ENCODE measurements at places on chromosomes 7 and 10.

- peak; percentile 2 for DNase-seq
Observed at GRCh38 chr10:128047991-128048818, 78.0 kb downstream of the MKI67 start.

DNA sequence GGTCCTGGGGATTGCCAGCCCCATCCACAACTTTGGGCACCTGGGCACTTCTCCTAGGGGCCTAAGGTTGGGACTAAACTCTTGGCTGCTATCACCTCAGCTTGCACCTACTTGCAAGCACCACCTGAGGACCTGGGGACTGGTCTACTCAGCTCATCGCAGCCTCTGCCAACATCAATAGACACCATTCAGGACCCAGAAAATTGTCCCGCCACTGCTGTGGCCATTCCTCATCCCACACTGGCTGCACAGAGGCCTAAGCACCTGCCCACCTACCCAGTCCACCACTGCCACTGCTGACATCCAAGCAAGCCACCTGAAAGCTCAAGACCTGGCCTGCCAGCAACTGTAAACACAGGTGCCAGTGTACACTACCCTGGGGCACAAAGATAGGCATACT lies 234.1 kb downstream of the STK31 start:
- DNase-seq: no peak

DNA sequence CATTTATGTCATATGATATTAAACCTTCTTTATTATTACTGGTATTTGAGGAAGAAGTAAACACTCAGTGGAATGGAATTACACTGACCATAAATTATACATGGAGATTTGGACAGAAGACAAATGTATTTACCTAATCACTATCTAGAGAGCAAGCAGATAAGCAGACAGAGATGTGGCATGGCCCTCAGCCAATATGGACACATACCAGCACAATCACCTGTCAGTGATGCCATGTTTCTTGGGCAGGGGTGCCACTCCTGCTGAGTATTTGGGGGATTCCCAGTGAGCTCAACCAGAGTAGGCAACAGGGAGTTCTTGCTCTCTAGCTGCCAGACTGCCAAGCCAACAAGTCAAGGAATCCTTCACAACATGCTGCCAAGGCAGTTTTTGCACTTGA lies 866.3 kb upstream of the LRRN3 start:
- no peak for DNase-seq

DNA sequence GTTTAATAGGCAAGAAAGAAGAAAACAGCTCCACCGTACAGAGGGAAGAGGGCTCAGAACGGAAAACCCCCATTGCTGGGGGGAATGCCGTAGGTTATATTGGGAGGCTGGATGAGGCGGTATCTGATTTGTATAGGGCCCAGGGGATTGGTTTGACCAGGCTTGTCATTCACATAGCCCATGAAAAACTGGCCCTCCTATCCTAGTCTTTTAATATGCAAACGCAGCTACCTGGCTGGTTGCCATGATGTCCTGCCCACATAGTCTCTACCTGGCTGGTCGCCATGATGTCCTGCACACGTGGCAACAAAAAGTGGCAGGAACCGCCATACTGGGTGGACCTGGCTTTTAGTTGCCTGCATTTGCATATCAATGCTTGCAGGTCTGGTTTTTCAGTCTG lies 84.7 kb downstream of the AUTS2 start:
- DNase-seq: no peak

DNA sequence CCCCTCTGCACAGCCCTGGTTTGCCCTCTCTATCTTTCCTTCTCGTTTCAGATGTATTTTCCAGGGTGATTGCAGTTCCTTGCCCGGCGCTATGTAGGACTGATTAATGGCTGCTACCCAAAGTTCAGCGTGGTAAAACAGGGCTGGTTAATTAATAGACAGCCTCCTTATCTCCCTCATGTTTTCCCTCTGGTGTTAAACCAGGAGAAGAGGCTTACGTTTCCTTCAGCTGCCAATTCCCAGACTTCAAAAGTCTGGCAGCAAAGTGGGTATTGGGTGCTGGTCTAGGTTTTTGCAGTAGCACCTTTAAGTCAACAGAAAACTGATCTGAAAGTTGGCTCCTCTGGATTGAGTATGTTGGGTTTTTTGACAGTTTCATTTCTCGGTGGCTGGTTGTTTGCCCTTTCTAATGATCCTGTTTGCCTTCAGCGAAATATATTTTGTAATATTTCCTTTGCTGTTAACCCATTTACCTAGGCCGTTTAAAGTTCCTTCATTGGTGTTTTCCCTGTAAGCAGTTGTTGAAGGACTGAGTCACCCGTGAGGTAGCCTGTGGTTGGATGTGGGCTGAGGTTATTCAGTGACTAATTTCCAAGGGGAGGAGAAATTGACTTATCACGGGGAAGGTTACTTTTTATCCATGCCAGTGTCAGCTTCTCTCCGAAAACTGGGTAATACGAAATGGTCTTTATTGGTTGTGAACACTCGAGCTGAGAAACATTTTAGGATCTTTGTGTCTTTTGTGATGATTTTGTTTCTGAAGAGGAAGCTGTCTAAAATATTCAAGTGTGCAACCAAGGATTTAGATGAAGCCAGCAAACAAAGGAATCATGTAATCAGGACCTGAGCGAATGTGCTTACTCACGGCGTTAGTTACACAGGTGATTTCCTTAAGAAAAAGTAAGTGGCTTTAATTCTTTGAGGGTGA lies 257.2 kb downstream of the KIAA1217 start:
- DNase-seq: no peak

- DNase-seq: no peak
Observed at GRCh38 chr7:47069385-47070076, 512.4 kb downstream of the TNS3 start.

DNA sequence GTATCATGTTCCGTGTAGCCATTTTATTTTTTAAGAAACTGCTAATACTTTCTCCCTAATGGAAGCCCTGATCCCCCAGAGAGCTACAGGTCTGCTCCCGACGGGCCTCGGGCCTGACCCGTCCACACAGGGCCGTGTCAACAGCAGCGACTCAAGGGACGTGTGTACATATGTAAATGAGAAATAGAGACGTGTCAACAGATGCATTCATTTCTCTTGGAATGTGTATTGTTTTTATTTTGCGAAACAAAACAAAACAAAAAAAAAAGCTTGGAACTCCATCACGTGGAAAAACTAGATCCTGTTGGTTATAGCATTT lies 31.7 kb upstream of the PPIF start:
- no peak for DNase-seq

DNA sequence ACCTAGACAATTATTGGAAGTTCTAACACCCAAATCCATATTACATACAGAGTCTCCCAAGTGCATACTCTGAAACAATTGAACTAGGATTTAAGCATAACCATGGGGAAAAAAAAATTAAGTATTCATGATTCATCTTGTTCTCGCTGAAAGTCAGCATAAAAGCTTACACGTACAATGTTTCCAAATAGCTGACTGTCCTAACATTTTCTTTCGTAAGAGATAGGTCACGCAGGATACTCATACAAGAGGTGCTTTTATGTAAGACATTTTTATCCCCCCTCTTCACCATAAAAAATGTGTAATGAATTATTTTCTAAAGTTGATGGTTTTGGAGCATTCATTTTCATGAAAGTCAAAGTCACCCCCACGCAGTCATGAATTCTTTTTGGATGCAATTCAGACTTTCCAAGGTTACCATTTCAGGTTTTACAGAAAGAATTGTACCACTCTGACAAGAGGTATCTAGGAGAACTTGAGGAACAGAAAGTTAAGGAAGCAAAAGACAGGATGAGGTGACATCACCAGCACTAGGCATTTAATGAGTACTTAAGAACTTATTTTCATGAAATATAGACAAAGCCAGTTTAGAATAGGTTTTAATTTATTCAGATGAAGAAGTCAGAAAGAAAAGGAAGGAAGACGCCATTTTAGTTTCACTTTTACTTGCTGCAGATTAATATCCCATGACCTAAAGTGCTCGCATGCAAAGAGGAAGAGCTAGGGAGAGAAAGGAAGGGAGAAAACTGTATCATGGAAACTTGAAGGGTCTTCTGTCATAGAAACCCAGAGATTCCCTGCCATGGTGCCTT lies 55.8 kb downstream of the TMEM26 start:
- no peak for DNase-seq

- DNase-seq: no peak
Observed at GRCh38 chr7:42274053-42274452, 37.0 kb upstream of the GLI3 start.

DNA sequence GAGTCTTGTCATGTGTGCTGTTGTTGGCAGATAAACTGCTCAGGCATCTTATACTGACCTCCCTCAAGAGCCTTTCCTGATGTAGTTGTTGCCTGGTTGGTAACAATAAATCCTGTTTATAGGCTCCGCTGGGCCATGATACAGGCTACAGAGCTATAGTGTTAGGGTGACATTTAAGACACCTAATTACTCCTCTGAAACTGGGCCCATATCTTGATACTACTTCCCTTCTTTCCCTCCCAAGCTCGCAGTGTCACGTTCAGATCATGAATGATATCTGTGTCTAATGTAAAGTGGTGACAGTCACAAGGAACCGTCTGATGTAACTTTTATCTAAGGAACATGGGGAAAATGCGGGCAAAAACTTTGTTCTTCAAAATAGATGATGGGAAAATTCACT lies 35.4 kb downstream of the CROT start:
- no peak for DNase-seq

GRCh38 chr7:153509768-153510167 lies 542.4 kb upstream of the DPP6 start:
- DNase-seq: no peak

DNA sequence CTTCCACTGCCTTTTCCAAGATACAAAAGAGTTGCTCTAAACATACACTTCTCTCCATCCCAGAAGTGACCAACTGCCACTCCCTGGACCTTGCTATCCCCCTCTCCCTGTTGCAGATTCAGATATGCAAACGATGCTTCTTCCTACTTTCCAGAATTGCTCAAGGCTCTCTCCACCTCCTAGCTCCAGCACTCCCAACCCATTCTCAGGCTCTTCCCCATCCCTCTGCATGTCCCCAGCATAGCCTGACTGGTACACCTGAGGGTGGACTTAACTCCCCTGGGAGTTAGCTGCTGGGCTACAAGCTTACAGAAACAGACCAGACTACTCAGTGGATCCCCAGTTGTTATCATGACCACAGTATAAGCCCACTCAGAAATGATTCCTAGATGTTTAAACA lies 27.6 kb downstream of the MKRN1 start:
- no peak for DNase-seq

DNA sequence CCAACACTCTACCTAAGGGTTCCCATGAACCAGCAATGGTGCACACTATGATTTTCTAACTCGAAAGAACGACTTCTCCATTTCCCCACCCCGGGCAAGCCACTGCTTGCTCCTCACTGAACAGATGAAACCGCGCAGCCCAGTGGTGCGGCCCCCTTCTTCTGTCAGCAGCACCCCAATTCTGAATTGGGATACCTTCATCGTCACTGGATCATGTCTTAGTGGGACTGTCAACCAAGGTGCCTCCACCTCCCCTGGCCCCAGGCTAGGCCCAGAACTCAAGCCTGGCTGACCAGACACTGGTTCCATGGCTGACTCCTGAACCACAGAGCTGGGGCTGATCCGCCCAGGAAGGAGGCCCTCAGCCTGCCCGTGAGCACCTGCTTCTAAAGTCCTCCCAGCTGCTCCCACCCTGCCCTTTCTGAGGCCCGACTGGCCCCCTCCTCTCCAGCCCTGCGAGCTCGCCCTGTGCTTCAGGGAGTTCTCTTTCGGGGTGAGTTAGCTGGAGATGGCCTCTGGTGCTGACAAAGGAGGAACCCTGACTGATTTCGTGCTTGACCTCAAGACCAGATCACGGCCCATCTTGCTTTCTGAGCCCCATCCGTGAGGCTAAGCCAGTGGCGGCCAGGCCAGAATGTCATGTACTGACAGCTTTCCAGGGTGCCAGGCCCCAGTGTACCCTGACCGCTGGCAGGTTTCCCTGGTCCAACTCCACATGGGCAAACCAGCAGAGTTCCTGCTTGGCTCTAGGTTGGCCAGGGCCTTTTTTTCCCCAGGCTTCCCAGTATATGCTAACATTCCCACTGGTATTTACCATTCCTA lies 44.5 kb downstream of the FAM53B start:
- no peak for DNase-seq

GRCh38 chr7:38321515-38321944 lies 48.1 kb upstream of the TARP start:
- no peak for DNase-seq

DNA sequence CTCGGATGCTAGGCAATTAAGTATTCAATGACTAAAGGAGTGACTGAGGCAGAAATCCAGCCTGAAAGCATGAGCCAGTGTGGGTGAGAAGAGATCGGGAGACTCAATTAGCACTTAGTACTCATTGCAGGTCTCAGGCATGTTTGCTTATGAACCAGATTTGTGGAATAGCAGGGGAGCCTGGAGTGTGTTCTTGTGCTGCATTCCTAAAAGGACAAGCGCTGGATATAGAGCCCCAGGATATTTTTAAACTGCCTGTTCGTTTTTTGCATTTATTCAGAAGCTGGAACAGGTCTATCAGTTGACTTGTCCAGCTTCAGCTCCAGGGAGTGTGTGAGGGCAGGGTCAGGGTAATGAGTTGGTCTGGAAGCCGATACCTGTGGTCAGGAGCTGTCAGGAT lies 120.3 kb downstream of the BMPER start:
- DNase-seq: no peak

DNA sequence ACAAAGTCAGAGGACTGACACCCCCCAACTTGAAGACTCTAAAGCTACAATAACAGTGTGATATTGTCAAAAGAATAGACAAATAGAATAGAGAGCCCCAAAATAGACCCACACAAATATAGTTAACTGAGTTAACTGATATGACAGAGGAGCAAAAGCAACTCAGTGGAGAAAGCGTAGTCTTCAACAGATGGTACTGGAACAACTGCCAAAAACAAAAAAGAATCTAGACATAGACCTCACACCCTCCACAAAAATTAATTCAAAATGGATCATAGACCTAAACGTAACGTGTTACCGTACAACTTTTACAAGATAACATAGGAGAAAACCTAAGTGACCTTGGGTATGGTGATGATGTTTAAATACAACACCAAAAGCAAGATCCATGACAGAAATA lies 28.6 kb upstream of the PWWP2B start:
- DNase-seq: no peak

DNA sequence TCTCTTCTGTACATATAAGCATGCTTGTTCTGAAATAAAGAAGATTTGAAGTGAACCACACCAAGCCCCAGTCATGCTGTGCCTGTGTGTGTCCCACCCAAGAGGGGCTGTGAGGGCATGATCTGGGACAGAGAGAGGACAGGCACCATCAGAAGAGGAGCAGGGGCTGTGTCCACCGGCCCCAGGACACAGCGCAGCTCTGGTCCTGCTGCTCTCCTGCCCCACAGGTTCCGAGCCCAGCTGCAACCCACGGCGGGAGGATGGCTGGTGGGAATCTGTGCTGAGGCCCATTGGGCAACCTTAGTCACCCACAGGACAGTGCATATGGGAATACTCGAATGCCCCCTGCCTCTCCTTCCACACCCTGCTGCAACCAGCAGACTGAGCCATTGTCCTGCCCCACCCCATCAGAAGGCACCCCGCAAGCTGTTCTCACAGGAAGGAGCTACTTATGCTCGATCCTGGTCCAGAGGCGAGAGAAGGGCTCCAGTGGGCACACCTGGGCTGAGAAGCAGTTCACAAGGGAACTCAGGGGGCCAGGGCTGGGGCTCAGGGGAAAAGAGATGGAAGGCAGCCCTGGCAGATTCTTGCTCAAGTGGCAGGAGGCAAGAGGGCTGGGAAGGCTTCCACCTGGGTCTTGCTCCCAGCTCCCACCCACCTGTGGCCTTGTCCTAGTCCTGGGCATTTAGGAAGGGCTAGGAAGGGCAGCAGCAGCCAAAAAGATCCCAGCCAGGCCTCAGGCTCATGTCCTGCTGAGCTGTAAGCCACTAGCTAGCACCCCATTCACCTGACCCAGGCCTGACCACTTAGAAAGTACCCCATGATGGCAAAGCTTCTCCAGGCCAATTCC lies 31.9 kb downstream of the LDB3 start:
- DNase-seq: no peak
